Endothelial cell (in vitro differentiated cells): ENCODE measurements at places on chromosomes 2 and 18. TPM values are rescaled to one million over a fixed set of nuclear protein-coding genes. Genes with fewer than 3 reads are reported as not detected.

DNA sequence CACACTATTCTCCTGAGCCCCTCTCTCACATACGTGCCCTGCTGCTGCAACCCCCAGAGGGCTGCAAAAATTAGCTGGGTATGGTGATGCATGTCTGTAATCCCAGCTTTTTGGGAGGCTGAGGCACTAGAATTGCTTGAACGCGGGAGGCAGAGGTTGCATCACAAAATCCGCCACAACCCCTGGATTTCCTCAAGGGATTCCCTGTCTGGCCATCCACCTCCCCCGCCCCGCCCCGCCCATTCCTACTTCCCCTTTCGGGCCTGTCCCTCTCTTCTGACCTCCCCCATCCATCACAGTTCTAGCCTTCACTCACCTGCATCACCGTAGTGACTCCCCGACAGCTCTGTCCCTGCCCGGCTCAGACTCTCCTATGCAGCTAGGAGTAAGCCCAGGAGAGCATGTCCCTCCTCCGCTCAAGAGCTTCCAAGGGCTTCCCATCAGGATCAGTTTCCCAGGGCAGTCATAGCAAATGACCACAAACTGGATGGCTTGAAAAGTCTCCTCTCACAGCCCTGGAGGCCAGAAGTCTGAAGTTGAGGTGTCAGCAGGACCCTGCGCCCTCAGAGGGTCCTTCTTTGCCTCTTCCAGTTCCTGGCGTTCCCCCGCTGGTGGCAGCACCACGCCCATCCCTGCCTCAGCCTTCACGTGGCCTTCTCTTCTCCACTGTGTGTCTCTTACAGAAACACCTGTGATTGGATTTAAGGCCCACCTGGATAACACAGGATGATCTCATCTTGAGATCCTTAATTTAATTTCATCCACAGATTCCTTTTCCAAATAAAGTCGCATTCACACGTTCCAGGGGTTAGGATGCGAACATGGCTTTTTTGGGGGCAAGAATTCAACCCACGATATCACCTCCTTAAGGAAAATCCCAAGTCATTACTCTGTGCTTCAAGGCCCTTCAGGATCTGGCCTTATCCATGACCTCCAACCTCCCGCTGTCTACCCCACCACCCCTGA is 58.5 kb downstream of the HS1BP3 start:
- H3K27me3 ChIP-seq, result peaks cover 19% of the 10 kb centered on the region
- no peak overlapping the region for H3K4me3 ChIP-seq
- H3K36me3 ChIP-seq, result no peaks in the 10 kb centered on the region
- H3K27ac ChIP-seq, result no peak overlapping the region
- no peak for DNase-seq

GRCh38 chr2:165057308-165057707 is 102.0 kb upstream of the SLC38A11 start:
- no peaks in the 10 kb centered on the region for H3K4me1 ChIP-seq
- no peak overlapping the region for H3K27ac ChIP-seq
- no peaks in the 10 kb centered on the region for H3K36me3 ChIP-seq
- no peaks in the 10 kb centered on the region for H3K27me3 ChIP-seq

DNA sequence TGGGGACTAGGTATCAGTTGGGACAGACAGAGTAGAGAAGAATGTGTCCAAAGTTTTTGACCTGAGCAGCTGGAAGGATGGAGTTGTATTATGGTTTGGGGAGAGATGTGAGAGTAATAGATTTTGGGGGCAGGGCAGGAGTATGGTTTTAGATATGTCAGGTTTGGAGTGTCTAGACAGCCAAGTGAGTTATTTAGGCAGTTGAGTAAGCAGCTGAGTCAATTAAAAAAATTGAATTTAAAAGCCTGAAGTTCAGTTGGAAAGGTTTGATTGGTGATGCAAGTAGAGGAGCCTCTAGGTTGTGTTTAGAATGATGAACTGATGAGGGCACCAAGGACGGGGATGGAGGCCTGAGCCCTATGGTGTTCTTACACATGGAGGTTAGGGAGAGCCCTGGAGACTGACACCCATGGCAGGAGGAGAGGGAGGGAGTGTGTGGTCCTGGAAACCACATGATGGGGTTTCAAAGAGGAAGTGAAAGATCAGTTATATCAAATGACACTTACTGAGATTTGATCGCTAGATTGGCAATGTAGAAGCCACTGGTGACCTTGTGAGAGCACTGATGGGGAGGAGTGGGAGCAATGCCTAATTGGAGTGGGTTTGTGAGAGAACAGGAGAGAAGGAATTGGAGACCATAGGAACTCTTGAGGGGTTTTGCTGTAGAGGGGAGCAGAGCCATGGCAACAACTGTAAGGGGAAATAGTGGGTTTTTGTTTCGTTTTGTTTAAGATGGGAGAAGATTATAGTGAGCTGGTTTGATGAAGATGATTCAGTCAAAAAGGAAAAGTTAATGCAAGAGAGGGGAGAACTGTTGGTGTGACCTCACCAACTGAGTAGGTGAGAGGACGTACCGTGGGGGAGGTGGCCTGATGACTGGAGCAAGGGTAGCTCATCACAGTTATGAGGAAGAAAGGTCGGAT is 10.3 kb downstream of the ITGA6 start:
- DNase-seq, result no peak
- no peaks in the 10 kb centered on the region for H3K36me3 ChIP-seq
- peaks cover 35% of the 10 kb centered on the region for H3K4me1 ChIP-seq
- no peak overlapping the region for H3K4me3 ChIP-seq

DNA sequence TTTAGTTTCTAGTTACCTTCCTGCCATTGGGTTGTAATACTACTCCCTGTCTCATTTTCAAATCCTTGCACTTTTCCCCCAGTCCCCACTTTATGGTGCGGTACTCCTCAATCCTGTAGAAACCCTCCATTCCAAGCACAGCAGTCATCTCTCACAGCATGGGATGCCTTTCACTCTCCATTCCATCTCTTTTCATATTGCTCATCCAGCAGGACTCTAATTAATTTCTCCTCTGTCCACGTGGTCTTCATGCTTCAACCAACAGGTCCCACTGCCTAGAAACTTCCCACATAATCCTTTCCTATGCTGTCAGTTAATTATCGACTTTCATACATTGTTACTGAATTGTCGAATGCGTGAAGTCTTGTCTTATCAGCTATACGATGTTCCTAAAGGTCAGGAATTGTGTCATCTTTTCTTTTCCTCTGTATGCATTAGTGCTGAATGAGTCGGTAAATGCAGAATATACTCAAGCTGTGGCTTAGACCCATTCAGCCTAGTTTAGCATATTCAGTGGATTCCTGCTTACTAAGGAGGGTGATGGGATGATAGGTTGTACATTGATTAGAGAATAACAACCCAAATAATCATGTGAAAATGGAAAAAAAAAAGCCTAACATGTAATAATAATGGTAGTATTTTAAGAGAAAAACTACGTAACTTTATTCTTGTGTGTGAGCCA is 89.7 kb downstream of the CRIM1 start:
- H3K4me1 ChIP-seq, result peaks cover 45% of the 10 kb centered on the region
- peaks cover 80% of the 10 kb centered on the region for H3K36me3 ChIP-seq

DNA sequence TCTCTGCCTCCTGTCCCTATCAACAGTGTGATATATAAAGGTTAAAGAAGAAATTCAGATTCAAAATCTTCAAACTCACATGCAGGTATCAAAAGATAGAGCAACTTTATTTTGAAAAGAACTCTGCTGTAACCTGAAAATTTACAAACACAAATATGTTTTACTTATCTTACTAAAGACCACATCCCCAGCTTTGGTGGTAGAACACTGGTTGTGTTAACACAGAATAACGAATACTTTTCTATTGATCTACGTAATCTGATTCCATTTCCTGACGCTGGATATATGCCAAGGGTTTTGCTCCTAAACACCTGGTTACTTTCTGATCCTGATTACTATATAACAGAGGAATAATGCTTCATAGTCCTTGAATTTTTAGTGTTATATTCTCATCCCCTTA is 23.1 kb upstream of the SLC39A10 start:
- no peaks in the 10 kb centered on the region for H3K36me3 ChIP-seq
- H3K4me3 ChIP-seq, result no peak overlapping the region
- no peak overlapping the region for H3K27ac ChIP-seq
- DNase-seq, result no peak

- no peaks in the 10 kb centered on the region for H3K4me1 ChIP-seq
- H3K36me3 ChIP-seq, result no peaks in the 10 kb centered on the region
- no peaks in the 10 kb centered on the region for H3K27me3 ChIP-seq
- DNase-seq, result no peak
- H3K4me3 ChIP-seq, result no peak overlapping the region
Observed at GRCh38 chr18:3114026-3114425, 101.1 kb upstream of the LPIN2 start.

DNA sequence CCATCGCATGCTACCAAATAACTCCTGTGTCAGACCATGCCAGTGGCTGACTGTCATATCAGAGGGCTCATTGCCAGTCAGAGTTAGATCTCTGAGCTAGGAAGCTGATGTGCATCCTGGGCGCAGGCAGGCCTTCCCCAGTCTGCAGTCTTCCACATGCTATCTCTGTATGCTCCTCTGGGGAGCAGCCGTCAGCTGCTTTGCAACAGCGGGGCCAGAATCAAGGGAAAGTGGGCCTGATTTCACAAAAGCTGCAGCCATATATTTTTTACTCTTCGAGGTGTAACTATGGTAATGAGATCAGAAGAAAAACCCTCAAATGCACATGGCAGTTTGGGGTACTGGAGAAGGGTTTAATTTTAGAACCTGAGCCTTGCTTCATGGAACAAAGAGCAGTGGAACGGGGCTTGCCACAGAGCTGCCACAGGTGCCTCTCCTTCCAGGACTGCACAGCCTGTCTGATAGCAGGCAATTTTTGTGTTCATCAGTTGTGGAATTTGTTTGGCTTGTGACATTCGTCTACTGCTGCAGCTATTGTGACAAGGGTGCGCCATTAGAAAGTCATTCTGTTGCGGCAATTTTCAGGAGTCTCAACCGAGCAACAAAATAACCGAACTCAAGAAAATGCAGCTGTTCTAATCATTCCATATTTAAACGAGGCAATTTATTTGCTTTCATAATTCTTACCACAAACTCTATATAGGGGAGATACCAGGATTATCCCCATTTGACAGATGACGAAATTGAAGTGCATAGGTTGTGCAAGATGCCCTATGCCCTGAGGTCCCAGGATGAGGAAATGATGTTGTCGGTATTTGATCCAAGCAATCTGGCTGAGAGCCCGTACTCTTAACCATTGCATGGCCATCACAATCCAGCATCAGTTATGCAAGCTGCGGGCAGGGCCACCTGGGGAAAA is 109.6 kb upstream of the CYRIA start:
- no peak overlapping the region for H3K27ac ChIP-seq
- H3K4me3 ChIP-seq, result no peak overlapping the region
- peaks cover 7% of the 10 kb centered on the region for H3K4me1 ChIP-seq
- H3K36me3 ChIP-seq, result no peaks in the 10 kb centered on the region

The DIPK1C gene
- total RNA-seq, result 0.21 TPM

The RAB10 gene
- total RNA-seq, result 130 TPM

The DUSP2 gene
- not detected for total RNA-seq

The KIF1A gene
- total RNA-seq, result 52.2 TPM
